Stimulated activated CD8-positive, alpha-beta memory T cell treated with anti-CD3 and anti-CD28 coated beads, Interleukin-2, amount 100 ng/mL, for 1 hour (primary cell): ENCODE measurements at places on chromosomes 5 and 9.

GRCh38 chr9:105673850-105674387, 11.7 kb downstream of the TAL2 start:
- DNase-seq: no peak

- DNase-seq: no peak
These were observed 13.1 kb downstream of the THBS4 start for GRCh38 chr5:80048084-80048780.

GRCh38 chr9:132185073-132186009, 23.5 kb downstream of the NTNG2 start:
- no peak for DNase-seq

- DNase-seq: no peak
These were observed 98.9 kb upstream of the FCN2 start for GRCh38 chr9:134781591-134782302.

DNA sequence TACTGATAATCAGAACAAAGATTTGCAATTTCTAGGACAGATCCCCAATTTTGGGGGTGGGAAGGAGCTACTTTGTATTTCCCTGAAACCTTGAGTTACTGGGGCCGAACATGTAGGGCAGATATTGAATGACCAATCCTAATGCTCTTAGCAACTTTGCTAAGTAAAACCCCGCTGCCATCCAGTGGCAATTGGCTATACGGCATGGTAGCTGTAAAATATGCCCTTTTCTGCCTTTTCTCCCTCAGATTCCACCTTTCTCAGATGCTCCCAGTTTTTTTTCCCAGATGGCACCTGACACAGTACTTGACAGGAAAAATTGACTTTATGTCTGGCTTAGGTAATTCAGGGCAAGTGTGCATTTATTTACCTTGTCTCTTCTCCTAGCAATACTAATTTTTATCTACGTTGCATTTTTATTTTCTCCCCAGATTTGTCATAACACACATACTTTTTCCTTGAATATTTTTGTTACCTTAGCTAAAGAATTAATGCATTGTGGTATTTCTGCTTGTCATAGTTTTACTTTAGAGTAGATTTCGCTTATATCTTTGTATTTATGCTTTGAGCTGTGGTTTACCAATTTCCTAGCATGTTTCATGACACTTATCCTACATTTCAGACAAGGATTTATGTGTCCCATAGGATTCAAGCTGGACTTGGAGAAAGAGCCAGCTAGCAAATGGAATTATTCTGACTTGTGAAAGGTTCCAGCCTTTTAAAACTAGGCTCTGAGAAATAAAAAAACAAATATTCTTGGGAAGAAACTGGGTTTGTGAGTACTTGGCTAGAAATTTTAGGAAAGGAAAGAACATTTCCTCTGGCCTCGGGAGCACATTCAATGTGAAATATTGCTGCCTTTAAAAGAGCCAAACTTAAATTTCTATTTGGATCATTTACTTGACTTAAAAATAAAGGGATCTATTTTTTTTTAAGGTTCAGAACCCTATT, 37.4 kb downstream of the PIK3R1 start:
- no peak for DNase-seq

GRCh38 chr5:115930630-115931337, 31.5 kb upstream of the LVRN start:
- DNase-seq: no peak

GRCh38 chr5:74952406-74952805, 86.2 kb upstream of the FAM169A start:
- DNase-seq: no peak

GRCh38 chr5:166781737-166782136, 1509.7 kb upstream of the WWC1 start:
- DNase-seq: no peak

- no peak for DNase-seq
These were observed 23.5 kb downstream of the HNRNPH1 start for GRCh38 chr5:179599973-179600372.

DNA sequence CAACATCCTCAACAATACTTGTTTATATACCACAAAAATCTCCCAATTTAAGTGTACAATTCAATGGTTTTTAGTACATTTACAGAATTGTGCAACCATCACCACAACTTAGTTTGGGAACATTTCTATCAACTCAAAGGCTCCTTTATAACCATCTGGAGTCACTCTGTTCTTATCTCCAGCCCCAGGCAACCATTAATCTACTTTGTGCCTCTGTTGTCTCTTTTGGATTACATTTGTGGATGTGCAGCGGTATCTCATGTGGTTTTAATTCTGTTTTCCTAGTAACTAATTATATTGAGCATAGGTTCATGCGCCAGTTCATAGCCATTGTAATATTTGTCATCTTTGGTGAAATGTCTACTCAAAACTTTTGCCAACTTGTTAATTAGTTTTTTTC, 14.4 kb downstream of the ADAMTS19 start:
- no peak for DNase-seq

GRCh38 chr5:130520211-130520610, 615.9 kb downstream of the CHSY3 start:
- no peak for DNase-seq

DNA sequence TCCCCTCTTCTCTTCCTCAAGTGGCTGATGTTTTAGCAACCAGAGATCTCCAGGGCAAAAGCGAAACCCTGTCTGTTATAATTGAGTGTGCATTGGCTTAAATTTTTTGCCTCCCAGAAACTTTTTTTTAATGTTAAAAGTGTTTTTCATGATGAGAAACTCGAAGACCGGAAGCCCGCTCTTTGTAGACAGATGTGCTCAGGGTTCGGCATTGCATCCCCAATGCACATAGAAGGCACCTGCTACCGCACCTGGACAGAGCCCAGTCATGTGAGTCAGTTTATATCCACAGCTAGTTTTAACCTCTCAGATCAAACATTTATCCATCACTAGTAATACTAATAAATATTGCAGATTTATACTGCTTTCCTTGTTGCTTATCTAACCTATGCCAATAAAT, 19.5 kb upstream of the NADK2 start:
- DNase-seq: no peak

- no peak for DNase-seq
These were observed 65.2 kb downstream of the PBX3 start for GRCh38 chr9:125812403-125812802.

DNA sequence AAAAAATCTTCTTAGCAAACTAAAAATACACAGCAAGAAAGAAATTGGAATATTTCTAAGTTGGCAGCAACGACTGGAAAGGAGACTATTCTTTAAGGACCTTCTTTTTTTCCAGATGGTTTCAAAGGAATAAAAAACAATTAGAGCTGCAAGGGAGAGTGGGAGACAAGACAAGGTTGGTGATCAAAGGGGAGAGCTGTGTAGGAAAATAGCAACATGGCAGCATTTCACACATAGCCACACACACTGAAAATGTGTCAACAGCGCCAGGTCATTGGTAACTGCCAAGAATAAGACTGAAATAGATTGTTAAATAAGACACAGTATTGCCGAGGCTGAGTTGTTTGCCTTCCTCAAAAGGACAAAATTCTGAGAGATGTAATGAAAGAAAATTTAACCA, 88.1 kb upstream of the TLE1 start:
- DNase-seq: no peak

DNA sequence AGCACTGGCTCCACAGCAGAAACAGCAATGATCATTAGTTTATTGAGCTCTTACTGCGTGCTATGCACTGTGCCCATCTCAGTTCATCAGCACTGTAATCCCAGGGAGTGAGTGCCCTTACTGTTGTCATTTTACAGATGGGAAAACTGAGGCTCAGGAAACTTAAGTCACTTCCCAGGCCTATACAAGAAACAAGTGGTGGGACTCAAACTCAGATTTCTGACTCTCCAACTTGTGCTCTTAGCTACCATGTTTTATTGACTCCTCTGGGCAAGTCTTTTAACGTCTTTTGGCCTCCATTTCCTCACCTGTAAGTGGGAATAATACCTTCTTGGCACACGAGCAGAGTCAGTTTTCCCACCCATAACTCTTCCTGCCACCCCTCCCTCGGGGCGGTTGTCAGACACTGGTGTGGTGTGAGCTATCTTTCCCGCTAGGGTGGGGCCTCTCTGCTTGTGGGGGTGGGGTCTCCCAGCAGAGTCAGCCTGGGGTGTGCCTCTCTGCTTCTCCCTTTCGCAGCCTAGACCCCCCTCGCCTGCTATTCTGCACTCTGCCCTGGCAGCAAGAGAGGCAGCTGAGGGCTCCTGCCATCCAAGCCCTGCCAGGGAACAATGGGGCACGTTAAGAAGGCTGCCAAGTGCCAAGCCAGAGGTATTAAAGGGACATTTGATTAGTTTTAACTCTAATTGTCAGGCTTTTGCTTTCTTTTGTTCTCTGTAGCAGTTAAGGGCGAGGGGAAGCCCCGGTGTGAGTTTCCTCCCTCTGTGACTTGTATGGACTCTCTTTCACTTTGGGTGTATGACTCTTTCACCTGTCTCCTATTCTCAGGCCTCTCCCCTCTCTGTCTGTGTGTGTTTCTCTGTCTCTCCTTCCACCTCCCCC, 12.1 kb downstream of the GALNT10 start:
- no peak for DNase-seq

DNA sequence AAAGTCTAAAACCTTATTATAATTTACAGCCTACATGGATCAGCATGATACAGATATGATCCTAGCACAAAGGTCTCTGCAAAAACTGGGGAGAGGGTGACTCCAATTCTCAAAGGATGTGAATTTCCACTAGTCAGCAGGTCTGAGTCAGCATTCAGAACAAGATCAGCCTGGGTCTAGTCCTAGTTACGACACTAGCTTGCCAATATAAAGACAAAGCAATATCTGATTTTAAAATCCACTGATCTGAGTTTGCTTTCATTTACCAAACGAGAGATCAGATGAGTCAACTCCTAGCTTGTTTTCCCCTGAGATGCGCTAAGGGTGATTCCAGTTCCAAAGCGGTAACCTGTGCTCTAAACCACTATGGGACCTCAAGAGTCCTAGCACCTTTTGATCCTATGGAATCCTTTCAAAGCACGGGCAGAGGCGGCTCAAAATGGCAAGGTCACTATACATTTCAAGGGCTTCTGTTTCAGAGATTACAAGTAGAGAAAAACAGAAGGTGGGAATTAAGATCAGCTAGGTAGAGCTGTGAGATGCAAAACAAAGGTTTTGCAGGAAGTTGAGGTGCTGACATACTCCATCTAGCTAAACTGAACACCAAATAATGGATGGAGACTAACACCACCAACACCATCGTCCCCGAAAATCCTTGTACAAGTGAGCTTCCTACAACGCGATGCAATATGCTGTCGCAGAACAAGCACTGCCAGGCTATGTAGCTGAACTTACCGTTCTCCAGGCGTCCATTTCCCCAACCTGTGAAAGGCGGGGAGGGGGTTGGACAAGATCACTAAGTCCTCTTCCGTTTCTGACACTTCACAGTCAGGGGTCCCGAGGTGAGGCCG, 906 bp downstream of the SLC25A51 start:
- no peak for DNase-seq

DNA sequence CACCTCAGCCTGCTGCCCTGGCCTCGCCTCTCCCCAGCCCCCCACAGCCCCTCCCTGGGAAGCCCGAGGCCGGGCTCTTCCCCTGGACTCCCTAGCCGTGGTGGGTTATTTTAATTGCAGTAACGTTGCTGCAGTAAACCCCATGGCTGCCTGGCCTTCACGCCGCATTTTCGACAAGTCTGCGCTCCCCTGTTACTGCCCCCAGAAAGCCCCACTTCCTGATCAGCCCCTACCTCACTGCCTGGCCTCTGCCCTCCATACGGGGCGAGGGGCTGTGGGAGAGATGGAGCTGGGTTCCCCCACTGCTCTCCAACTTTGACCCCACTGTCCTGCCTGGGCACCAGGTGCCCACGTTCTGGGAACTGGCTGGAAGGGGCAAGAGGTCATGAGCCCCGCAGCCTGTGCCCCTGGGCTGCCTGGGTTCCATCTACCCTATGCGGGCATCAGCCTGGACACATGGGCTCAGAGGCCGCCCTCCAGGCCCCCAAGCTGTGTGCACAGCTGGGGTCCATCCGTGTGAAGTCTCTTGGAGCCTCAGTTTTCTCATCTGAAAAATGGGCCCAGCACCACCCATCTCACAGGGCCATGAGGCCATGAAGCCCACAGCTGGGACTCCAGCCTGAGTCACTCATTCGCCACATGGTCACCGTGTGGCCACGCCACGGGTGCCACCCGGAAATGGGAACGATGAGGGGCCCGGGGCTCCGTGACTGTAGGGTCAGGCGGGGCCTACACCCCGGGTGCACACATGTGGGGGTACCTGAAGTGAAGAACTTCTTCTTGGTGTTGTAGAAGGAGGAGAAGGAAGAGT, 11.5 kb downstream of the EGFL7 start:
- DNase-seq: no peak

DNA sequence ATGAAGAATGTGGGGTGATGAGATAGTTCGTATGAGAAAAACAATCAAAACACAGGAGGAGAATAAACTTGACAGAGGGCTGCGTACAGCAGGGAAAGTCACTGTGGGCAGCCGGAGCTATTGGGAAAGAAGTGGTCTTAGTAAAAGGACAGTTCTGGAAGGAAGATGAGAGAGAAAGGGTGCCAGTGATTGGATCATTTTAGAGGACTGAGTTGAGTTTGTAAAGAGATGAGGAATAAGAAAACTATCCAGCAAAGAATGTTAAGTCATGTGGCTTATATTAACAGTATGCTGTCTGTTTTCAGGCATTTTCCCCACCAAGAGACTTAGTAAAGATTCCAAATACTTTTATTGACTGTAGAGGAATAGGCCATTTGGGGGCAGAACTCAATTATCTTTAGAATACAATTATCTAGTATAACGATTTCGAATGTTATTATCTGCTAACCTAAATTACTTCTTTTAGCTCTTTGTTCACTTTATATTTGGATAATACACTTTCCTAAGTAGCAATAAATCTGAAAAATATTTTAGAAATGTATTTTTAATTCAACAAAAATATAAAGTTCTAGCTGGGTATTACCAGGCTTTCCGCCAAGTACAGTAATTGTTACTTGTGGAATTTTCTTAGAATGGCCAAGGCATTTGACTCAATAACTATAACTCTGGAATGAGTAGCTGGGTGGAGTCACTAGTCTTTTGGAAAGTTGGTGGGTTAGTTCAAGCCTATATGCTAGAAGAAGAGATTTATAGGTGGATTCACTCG, 15.5 kb upstream of the LOX start:
- no peak for DNase-seq

- DNase-seq: no peak
These were observed 16.5 kb downstream of the GAPT start for GRCh38 chr5:58507715-58508114.

DNA sequence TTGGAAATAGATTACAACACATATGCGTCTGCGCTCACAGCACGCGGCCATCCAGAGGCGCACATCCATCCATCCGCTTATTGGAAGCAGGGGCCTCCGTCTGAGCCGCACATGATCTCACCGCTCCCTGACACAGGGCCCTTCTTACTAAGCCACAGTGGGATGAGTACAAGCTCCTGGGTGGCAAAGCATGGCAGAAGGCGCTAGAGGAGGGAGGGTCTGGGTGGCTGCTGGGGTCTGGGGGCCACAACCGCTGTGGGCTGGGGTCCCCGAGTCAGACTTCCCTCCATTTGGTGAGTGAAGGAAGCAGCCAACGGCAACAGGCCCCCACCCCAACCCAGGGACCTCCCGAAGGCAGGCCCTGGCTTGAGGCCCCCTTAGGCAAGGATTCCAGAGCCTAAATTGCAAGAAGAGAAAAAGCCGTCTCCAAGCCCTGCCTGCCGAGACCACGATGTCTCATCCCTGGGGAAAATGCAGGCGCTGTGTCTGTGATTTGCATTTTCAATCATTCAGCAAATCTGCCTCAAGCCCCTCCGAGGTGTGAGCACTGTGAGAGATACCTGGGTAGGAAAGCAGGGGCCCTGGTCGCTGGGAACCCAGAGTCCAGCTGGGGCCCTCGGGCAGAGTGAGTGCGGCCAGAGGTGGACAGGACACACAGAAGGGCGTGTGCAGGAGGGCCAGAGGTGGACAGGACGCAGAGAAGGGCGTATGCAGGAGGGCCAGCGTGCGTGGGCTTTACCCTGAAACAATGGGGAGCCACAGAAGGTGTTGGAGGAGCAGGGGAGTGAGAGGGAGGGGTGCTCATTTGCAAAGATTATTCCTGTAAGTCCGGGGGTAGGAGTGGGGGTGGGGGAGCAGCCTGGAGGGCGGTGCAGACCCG, 135.7 kb downstream of the OLFM1 start:
- DNase-seq: no peak
